ENCODE measurements at places on chromosomes 1 and 21.

GRCh38 chr1:113981962-113982931 is 3.0 kb downstream of the OLFML3 start:
- peak; percentile 90 for DNase-seq

GRCh38 chr1:106249365-106249764 is 807.1 kb upstream of the PRMT6 start:
- no peak for DNase-seq

- DNase-seq, result no peak
Measured at GRCh38 chr1:239389703-239390102, 3.3 kb downstream of the CHRM3 start.

DNA sequence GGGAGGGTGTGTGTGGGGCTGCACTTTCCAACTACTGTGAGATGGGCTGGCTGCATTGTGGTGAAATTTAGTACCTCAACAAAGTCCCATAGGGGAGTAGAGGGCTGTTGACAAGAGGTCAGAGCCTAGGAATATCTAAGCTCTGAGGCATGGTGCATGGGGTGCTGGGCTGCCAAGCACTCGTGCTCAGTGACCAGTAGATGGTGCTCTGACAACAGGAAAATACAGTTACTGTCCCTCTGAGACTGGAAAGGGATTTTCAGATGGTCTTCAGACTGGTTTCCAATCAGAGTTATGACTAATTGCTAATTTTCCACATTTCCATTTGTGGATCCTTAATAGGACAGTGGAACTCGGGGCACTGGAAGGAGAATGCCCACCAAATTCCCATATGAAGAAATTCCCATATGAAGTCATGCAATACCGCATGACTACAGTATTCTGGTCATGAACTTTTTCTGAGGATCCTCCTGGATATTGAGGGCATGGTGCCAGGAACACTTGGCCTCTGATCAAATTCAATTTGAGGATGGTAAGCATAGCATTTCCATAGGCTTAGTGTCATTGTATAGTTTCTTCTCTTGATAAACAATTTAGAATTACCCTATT is 4.1 kb upstream of the CACNA1E start:
- DNase-seq, result peak; percentile 84

DNA sequence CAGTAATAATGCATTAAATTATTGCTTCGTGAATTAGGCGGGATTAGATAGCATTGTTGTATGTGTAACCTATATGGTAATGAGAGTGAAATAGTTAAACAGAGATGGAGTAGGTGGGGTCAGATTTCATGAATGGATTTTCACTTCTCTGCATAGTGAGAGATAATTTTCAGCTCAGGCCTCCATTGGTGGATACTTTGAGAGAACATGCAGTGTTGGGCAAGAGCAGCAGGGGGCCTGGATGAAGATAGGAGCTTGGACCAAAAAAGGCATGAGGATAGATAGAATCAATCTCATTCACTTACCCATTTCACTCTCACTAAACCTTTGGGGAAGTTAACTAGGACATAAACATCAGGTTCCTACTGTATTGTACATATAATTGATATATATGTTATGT is 39.5 kb upstream of the C1orf87 start:
- DNase-seq, result no peak

DNA sequence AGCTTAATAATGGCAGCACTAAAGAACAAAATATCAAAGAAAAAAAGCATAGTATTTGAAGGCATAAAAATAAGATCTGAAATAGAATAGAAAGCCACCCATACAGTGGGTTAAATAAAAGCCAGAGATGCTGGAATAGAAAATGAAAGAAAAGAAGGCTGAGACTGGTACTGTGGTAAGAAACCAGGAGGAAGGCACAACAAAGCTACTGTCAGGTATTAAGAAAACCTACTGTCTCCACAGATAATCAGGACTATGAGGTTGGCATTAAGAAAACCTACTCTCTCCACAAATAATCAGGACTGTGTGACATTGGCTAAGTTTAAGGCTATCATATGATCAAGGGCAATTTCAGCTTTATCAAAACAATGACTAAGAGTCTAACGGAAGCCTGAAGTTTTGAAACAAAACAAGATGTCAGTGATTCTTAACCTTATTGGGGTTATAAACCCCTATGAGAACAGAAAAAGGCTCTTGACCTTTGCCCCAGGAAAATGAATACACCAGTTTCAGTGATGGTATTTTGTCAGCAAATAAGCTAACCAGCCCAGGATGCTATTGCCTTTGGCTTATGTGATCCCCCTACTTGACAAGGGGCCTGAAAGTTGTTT is 24.4 kb downstream of the MCOLN2 start:
- no peak for DNase-seq

DNA sequence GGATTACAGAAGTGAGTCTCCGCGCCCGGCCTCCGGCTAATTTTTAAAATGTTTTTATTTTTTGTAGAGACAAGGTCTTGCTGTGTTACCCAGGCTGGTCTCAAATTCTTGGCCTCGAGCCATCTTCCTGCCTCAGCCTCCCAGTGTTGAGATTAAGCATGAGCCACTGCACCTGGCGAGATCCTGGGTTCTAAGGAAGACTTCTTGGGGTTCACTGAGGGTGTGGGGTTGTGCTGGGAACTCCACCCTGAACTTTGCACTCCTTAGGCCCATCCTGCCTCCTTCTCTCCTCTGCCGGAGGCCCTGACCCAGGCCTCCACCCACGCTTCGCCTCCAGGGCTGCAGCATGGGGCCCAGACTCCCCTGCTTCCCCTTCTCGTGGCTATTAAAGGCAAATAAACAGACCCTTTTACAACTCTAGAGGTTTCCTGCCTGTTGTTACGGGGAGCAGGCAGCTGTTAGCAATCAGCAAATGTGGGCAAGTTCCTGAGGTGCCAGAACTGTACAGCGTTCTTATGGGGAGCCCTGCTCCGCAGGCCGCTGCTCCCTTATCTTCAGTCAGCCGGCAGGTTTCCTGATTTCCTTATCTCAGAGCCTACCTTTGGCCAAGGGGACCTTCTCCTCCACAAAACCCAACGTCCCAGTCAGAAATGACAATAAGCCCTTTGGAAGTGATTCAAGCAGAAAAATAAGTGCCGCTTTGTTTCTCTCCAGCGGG is 41.0 kb upstream of the LIN9 start:
- no peak for DNase-seq

- no peak for DNase-seq
Measured at GRCh38 chr1:223792046-223792445, 53.7 kb downstream of the TP53BP2 start.

GRCh38 chr21:44299458-44300261 is at the start of gene PFKL:
Gene PFKL (plus strand): TSS chr21:44300053. CDS start chr21:44300106, 53 bp downstream.
- peak; percentile 96 for DNase-seq

DNA sequence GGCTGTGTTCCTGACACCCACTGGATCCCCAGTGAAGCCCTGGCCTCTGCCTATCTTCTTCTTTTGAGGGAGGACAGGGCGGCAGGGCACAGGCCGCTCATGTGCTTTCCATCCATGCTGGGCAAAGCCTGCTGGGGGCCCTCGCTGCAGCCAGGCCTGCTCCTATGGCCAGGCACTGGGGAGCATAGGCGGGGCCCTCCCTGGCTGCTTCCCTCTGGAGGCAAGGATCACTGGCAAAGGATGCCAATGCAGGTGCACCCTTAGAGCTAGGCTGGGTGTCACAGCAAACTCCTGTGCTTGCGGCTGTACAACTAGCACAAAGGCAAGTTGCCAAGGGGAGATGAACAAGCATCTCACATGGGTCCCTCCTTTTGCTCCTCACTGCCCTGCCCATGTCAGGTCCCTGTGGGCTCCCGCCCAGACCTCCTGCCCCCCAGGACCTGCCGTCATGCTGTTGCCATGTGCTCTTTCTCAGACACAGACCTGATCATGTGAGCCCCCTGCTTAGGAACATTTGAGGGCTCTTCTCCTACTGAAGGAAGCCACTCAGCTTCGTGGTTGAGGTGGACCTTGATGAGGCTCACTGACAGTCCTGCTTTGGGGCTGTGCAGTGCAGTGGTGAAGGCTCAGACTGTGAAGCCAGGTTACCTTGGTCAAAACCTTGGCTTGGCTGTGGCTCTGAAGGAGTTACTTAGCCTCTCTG is 393.6 kb downstream of the PTPRU start:
- no peak for DNase-seq

DNA sequence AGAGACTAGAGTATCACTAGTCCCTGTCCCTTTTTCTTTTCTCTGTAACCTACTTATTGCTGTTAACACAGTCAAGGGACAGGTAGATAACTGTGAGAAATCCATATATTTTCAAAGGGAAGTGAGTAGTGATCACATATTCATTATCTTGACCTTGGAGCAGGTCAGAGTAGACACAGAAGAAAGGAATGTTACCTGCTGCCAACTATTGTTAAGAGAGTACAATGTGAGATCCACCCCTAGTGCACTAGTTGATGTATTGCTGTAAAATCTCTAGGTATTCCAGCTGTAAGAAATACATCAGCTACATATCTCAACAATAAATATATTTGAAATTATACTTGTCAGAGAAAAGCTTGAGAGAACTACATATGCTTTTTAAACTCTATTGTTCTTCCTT is 68.7 kb upstream of the ADGRL2 start:
- DNase-seq, result no peak

DNA sequence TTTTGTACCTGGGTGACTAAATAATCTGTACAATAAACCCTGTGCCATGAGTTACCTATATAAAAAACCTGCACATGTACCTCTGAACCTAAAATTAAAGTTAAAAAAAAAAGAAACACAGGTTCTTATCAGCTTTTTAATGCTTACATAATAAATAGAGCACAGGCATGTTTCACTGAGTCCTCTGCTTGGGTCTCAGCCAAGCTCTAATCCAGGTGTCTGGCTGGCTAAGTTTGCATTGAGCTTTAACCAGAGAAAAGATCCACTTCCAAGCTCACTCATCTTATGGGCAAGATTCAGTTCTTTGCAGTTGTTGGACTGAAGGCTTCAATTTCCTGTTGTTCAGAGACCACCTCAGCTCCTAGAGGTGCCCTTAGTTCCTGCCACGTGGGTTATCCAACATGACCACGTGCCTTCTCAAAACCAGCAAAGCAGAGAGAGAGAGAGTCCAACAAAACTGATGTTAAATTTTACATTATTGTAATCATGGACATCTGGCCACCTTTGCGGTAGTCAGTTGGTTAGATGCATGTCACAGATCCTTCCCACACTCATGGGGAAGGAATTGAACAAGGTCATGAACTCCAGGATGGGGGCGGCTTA is 68.2 kb upstream of the TMPRSS2 start:
- DNase-seq, result no peak

DNA sequence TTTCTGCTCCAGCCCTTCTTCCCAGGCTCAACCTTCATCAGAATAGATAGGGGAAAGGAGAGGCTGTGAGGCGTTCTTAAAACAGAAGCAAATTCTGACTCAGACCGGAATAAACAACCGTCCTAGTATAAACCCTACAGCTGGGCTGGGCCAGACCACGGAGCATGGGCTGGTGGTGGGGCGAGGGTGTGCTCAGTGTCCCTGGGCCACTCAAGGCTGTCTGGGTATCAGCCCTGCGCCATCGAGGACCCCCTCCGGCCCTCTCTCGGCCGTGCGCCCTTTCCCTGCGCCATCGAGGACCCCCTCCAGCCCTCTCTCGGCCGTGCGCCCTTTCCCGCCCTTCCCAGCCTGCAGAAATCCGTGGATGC is 36.0 kb downstream of the CAPN2 start:
- DNase-seq, result peak; percentile 55

- DNase-seq, result no peak
Measured at GRCh38 chr1:236957235-236957634, 47.0 kb downstream of the MT1HL1 start.

DNA sequence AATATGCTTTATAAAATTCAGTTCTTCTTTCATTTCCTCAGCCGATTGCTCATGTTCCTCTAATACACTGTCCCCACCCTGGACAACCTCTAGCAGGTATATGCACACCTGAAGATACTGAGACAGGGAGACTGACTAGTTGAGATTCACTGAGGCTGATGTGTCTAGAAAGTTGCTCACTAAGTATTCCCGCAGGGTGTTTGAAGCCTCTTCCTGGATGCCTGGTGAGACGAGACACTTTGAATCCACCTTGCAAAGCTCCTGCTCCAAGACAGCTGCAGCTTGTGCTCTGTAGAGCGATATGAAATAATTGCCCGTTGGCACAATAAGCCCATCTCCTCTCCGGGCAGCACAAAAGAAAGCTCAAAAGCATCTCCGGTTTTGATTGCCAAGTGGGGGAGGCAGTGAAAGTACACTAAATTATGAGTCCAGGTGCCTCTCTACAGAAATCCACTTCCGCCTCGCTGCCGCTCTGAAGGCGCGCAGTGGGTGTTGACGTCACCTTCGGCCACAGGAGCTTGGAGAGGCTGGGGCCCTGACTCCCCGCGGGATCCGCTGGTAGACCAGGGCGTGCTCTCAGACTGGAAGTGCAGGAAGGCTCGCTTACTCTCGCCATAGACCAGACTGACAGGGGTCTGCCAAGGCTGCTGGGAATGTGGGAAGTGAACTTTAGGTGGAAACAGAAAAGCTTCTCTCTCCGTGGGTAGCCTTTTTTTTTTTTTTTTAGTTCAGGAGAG is 46.3 kb downstream of the GPA33 start:
- peak; percentile 62 for DNase-seq

- no peak for DNase-seq
Measured at GRCh38 chr1:223353939-223354338, 10.0 kb downstream of the SUSD4 start.

GRCh38 chr1:79657951-79658658 is 651.6 kb upstream of the ADGRL4 start:
- no peak for DNase-seq

GRCh38 chr1:228783418-228784040 is 48.2 kb downstream of the RHOU start:
- DNase-seq, result no peak

DNA sequence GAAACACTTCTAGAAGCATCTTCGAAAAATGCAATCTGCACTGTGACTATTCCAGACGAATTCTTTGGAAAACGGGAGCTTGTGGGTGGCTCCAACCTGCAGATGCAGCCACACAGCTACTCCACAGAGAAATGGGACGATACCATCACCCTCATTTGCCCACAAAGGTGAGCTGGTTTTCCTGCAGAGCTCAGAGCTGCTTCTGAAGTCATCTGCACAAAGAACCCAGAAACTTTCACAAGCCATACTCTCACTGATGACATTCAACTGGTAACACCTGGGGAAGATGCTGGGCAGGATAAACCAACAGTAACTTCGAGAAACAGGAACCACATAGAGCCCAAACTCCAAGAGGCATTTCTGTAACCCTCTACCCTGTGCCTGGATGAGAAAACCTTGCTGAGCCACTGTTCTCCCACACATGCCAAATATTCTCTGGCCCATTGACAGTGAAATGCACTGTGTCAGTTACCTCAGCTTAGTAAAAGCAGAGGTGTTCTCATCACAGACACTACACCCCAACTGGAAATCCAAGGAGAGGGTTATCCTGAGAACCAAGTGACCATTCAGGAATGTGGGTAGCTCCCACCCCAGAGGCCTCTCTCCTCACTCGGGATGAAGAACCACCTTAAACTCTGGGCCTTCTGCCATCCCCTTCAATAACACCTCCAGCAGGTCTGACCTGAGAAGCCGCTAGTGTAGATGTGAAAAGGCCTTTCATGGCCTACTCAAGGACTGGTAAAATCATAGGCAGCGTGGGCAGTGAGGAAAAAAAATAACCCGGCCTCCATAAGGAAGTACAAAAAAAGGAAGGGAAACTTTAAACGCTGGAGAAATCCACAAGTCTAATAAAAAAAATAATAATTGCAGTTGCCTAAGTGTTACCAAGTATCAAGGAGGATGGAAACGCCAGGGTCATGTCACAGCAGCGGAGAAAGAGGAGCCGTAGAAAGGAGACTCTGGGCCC is 56.7 kb downstream of the HSF2BP start:
- DNase-seq, result no peak

- peak; percentile 50 for DNase-seq
Measured at GRCh38 chr1:26280333-26281042, 602 bp downstream of the SH3BGRL3 start.

GRCh38 chr1:1352786-1353388 is 3.7 kb upstream of the DVL1 start:
- DNase-seq, result no peak

GRCh38 chr21:32336711-32337110 is 38.1 kb downstream of the MRAP start:
- DNase-seq, result peak; percentile 31

Measured in AG20443 (cell line).